ENCODE measurements at places on chromosomes 16 and 17. TPM values are rescaled to one million over a fixed set of nuclear protein-coding genes. Genes with fewer than 3 reads are reported as not detected.

Gene CTRB2
- total RNA-seq: 18,538 TPM

Gene ZMYND15
- 2.3 TPM for total RNA-seq

Gene EVI2A
- total RNA-seq: 3.1 TPM

Gene SLC5A10
- not detected for total RNA-seq

Data from body of pancreas (tissue), 4 donors.